ENCODE measurements at places on chromosomes 12 and 14. TPM values are rescaled to one million over a fixed set of nuclear protein-coding genes. Genes with fewer than 3 reads are reported as not detected.

Gene ADCY4
- polyA plus RNA-seq = 1.8 TPM

- DNase-seq = no peak
Measured at GRCh38 chr14:90750191-90750590, 66.0 kb downstream of the TTC7B start.

GRCh38 chr12:108857158-108857407 lies 300 bp downstream of the SSH1 start:
- peak; percentile 22 for DNase-seq

DNA sequence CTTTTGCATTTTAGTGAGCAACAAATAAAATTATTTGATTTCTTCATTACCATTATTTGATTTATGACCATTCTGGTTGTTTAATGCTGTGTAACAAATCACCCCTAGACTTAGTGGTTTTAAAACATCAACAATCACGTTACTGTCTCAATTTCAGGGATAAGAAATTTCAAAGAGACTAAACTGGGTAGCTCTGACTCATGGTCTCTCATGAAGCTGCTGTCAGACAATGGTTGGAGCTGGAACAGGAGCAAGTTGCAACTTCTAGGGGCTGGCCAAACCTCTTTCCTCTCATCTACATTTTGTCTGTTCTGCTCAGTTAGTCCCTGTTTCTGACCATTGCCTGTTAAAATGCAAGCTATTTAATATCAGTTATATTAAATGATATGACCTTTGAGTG lies 517.0 kb downstream of the KCNH5 start:
- DNase-seq = no peak

GRCh38 chr14:70890826-70891659 lies 16.2 kb upstream of the PCNX1 start:
- DNase-seq = no peak

Gene HSPA2
- polyA plus RNA-seq = 239 TPM

Gene TAC3
- polyA plus RNA-seq = 4.5 TPM

DNA sequence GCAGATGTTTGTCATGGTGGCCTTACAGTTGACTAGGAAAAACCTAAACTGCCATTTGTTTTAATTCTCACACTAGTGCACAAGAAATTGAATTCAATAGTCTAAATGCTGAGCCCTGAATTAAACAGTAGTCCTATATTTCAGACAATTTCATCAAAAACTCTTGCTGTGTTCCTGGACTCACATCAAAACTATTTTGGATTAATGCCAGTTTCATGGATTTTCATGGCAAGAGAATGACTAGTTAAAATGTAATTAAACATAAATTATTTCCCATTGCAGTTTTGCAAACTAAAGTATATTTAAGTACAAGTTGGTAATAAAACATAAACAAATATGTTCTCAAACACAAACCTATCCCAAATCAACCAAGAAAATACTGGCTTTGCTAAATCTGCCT lies 468.0 kb upstream of the PRICKLE1 start:
- DNase-seq = no peak

Gene IL31
- not detected for polyA plus RNA-seq

DNA sequence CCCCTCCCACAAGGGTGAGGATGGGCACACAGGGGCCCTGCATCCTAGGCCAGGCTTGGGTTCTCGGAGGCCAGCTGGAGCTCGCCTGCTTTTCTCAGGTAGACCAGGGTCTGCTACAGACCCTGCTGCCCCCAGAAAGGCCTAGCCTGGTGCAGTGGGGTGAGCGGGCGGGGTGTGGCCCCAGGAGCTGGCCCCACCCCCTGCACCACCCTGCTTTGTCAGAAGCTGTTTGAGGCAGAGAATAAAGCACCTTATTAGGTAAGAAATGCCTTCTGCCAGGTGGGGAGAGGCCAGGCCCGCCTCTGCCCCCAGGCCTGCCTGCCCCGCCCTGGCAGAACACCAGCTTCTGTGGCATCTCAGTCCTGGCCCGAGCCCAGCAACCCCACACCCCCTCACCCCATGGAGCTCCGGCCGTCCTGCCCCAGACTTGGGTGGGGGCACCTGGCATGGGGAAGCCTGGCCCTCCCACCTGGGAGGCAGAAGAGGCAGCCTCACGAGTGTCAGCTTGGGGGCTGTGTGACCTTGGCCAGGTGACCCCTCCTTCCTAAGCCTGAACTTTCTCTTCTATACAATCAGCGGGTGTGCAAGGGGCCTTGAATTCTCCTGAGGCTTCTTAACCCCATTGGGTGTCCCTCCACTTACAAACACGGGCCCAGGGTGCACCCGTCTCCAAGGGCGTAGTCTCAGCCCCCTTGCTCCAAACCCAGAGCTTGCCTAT lies 43.2 kb downstream of the KRT80 start:
- DNase-seq = no peak

GRCh38 chr14:21999402-21999801 lies 325.8 kb upstream of the OR4E1 start:
- DNase-seq = no peak

Gene EML5
- polyA plus RNA-seq = 1.4 TPM

DNA sequence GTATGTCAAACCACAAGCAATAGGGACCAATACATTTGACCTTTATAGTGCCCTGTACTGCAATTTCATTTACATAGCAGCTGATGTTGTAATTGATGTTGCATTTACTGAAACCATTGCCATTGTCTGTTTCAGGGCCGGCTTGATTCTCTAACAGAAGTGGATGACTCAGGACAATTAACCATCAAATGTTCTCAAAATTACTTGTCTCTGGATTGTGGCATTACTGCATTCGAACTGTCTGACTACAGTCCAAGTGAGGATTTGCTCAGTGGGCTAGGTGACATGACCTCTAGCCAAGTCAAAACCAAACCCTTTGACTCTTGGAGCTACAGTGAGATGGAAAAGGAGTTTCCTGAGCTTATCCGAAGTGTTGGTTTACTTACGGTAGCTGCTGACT lies 216.0 kb downstream of the AKAP6 start:
- no peak for DNase-seq

DNA sequence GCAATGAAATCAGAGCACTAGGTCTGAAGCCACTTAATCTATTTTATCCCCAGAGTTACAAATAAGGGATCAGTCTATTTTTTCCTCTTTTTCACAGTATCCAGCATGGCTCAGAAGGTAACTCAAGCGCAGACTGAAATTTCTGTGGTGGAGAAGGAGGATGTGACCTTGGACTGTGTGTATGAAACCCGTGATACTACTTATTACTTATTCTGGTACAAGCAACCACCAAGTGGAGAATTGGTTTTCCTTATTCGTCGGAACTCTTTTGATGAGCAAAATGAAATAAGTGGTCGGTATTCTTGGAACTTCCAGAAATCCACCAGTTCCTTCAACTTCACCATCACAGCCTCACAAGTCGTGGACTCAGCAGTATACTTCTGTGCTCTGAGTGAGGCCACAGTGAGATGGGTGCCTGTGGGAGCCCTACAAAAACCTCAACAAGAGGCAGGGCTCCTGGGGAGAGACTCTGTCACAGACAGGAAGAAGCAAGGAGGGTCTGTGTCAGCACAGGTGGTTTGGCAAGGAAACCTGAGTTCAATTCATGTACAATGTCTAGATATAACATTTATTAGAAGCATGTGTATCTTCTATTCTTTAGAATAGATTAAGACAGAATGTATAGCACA lies 334.3 kb upstream of the OR4E1 start:
- DNase-seq = no peak

Gene AQP6
- 1.4 TPM for polyA plus RNA-seq

GRCh38 chr12:69440016-69440415 lies 30.2 kb upstream of the FRS2 start:
- DNase-seq = no peak

GRCh38 chr12:127145929-127146789 lies 1120.8 kb upstream of the TMEM132C start:
- DNase-seq = peak; percentile 99

DNA sequence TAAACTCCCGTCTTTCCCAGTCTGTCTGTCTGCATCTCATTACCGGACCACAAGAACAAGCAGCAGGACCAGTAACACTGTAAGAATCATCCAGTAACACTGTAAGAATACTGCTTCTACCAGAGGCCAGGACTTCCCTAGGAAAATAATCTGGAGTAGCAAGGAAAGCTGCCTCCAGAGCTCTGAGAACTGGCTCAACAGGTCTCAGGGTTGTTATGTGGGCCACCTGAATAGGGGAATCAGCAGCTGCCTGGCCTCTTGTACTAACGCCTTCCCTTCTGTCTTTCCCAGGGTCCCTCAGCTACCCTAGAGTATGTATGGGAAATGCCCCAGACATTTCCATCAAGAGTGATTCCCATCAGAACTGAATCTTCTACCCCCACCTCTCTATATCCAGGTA lies 954 bp upstream of the SLC39A2 start:
- no peak for DNase-seq

Measured in brain (organoid and tissue), 16 donors.